ENCODE measurements at places on chromosomes 16 and 17.

DNA sequence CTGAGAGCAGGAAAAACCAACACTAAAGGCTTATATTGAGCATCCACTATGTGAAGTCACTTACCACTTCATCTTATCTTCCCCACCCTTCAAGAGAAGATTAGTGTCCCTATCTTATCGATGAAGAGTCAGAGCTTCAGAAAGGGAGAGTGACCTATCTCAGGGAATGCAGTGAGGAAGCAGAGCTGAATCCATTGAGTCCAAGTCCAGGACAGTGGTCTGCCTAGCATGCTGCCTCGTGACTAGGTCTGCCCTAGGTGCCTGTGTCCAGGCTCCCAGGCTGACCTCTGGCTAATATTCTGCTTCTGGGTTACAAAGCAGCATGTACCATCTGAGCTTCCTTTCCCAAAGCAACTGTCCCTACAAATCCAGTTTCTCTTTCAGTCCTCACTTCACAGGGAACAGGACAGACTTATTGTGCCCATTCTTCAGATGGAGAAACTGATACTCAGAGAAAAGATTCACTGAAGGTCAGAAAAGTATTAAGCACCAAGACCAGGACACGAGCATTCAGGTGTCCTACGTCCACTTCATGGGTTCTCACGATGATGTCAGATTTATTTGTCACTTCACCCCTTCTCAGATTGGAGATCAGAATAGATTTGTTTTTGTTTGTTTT lies 13.3 kb upstream of the FZD2 start:
- no peak for DNase-seq

GRCh38 chr16:84883301-84883700 lies 63.5 kb downstream of the CRISPLD2 start:
- DNase-seq = no peak

DNA sequence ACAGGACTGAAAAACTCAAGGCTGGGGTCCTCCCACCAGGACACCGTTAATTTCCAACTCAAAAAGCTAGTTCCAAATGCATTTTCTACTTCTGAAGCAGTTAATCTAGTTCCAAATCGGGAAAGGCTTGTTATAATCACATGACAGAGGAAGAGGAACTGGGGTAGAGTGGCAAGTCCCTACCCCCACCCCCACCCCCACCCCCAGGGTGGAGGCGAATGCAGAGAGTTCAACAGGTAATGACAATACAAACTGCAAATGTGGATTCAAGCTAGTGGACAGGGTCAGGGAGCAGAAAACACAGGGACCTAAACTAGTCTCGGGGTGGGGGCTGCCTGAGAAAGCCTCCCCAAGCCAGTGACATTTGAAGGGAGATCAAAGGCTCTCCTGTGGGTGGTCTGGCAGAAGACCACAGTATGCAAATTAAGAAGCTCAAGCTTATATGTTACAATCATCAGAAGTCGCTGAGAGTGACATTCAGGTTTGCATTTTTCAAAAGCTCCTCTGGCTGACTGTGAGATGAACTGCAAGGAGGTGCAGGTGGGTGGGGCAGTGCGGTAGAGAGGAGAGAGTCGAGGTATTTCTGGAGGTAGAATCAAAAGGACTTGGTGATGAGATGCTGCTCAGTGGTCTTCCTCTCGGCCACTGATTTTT lies 56.4 kb upstream of the SLC25A19 start:
- no peak for DNase-seq

GRCh38 chr17:76079956-76080767 lies 1.2 kb downstream of the ZACN start:
- no peak for DNase-seq

- DNase-seq = no peak
Observed at GRCh38 chr16:47136099-47136842, 7.5 kb downstream of the NETO2 start.

Measured in muscle of arm (tissue), 14 donors.